CD4-positive, alpha-beta T cell treated with Interleukin-21 for 1 hour (primary cell): ENCODE measurements at places on chromosomes 2 and 18.
A peak's percentile ranks its signal among the peaks of the same experiment; 100 is the strongest.

DNA sequence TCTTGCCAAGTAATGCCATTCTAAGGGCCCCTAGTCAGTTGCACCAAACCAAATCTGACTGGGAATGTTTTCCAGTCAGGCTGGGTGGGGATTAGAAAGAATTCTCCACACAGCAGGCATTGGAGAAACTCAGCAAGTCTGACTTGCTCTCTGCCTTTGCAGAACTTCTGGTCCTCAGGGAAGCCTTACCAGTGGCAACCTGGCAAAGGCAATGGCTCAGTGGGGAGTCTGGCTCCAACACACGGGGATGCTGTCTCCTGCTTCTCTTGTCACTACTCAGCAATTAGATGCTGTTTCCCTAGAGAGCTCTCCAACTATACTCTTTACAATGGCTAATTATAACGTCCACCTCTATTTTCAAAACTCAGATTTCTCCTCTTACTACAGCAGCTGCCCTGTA lies 810.7 kb downstream of the LRRTM4 start:
- DNase-seq, result no peak

- DNase-seq, result no peak
Measured at GRCh38 chr2:43818761-43819160, 19.9 kb downstream of the ABCG5 start.

DNA sequence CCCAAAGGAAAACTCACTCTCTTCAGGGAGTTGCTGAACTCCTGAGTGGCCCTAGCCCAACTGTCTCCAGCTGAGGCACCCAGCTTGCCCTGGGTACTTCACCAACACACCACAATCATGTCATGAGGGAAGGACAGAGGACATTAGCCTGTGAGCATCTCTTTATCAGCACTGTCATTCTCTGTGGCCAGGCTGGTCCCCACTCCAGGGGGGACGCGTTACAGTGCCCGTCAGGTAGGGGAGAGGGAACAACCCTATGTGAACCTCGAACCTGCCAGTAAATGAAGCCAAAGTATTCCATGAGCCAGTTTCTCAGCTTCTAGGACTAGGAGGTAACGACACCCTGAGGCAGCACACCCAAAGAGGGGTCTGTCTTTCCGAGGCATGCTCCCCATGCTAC lies 94.9 kb upstream of the MGAT4A start:
- no peak for DNase-seq

DNA sequence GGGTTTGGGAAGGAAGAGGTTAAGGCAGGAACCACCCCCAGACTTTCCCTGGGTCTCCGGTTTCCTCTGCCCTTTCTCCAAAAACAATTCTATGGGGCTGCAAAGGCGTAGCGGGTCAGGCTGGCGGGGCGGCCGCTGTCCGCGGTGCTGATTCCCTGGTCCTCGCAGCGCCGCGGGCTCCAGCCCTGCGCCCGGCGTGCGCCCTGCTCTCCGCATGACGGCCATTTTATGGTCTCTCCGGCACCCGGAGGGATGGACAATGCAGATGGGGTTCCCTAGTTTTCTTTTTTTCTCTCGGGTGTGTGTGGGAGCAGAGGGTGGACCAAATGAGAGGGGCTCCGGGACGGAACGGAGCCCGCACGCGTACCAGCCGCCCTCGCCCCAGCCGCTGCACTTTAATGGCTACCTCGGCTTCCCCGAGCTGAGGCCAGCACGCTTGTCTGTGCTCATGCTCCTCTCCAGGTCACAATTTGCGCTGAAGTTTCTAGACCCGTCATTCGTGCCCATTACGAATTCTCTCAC lies 1.6 kb downstream of the ST8SIA3 start:
- no peak for DNase-seq

DNA sequence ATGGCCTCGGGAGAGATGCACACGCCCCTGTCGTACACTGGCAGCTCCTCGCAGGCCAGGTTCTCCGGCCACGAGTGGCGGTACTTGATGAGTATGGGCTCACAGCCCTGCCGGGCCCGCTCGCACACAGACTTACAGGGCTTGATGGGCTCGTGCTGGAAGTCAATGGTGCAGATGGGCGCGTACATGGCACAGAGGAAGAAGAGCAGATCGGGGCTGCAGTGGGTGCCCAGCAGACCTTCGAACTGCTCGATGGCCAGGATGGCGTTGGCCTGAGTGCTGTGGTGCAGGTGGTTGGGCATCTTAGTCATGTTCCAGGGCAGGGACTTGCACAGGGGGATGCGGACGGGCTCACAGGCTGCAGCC lies 359 bp downstream of the FRZB start:
- DNase-seq, result no peak

DNA sequence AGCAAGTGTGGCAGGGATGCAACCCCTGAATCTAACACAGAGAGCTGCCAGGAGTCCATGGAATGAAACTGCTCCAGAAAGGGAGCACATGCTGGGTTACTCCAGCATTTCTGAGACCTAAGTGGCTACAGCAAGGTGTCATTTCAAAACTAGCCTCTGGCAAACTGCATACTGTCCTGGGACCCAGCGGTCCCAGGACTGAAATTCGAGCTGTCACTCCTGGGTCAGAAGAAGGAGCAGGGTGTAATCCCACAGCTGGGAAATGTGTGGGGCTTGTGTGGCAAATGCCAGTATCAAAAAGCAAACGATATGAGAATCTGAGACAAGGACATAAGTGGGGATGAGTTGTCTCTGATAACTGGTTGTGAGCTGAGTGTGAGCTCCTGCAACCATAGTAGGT lies 70.3 kb upstream of the ACVR1C start:
- DNase-seq, result no peak

GRCh38 chr18:13725566-13726231 lies 659 bp downstream of the FAM210A start:
- peak; percentile 19 for DNase-seq

- DNase-seq, result no peak
Measured at GRCh38 chr2:182962641-182963040, 75.6 kb downstream of the NCKAP1 start.

DNA sequence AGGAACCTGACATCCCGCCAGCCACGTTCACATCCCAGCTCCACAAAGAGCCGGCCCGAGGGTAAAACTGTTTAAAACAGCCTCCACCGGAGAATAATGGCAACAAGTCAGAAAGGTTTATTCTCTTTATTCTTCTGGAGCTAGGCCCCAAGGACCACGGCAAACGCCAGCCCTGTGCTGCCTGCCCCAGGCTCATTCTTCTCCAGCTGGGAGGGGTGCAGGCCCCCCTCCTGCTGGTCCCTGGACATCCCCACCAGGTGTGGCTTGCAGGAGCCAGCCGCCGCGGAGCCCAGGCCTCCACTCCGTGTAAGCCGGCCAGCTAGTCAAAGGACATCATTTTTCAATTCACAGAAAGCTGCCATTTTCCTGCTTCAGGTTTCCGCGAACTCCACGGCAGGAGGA lies 65.8 kb upstream of the SALL3 start:
- no peak for DNase-seq

DNA sequence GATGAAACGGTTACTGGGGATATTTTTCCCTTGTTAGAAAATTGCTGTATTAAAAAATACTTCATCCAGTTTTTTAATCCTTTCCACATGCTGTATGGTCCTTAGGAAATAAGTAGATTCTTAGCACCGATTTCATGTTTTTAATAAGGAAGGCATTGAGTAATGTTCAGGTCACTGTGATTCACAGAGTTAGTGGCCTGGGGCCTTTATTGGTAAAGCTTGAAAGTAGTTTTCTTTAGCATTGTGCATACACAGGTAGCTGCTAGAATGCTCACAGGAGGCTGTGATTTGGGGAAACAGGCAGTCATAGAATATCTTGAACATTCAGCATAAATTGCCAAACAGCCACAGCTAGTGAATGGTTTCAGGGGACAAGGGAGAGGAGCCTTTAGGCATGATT lies 79.8 kb downstream of the XRCC5 start:
- DNase-seq, result no peak

GRCh38 chr2:54755641-54756326 lies 32.3 kb downstream of the EML6 start:
- no peak for DNase-seq

DNA sequence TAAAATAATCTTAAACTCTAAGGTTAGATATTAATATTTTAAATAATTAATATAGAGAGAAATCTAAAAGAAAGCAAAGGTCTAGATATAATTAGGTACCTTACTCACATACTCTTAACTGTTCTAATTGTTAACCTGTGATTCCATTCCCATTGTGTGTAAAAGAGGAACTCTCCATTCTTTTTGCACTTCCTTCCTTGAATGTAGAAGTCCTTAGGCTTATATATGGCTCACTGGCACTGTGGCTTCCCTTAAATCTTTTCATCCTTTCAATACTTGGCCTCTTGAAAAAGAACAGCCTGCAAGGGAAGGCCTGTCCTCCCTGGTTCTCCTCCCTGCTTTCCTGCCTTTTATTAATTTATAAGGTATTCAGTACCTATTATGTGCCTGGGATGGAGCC lies 182.8 kb upstream of the FOSL2 start:
- DNase-seq, result no peak
